ENCODE measurements at places on chromosomes 16 and 17.

DNA sequence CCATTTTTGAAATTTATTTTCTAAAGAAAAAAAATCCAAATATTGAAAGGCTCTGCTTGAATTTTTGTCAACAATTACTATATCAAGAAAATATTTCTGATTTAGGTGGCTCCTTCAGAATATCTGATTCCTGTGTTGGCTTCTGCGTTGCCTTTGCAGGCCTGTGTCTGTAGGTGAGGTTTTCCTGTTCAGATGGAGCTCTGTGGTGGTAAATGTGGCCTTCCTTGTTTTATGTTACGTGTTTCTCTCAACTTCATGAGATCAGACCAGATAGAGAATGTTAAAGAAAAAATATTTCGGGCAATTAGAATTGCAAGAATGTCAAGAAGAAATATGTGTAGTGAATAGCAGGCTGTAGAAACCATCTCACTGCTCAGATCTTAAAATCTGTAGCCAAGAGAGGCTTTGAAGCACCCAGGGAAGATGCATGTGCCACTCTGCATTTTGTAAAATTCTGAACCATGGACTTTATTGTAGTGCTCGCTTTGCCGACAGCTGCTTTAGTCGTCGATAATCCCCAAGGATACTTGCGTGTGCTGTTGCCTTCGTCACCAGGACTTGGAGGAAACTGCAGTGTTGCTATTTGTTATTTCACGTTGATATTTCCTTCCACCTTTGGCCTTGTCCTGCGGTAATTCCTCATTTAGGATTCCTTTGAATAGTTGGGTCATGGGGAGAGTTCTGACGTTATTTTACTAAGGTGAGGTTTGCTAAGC, 69.9 kb downstream of the RPTOR start:
- DNase-seq = no peak

DNA sequence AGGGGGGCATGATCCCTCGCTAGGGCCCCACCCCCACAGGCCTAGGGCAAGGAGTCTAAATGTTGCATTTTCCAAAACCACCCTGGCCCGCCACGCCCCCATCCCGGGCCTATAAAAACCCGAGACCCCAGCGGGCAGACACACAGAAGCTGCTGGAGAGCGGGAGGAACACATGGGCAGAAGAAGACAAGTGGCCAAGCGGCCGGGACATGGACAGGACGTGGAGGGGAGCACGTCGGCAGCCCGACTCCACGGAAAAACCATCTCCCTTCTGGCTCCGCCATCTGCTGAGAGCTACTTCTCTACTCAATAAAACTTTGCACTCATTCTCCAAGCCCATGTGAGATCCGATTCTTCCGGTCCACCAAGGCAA, 34.1 kb upstream of the ENPP7 start:
- DNase-seq = no peak

GRCh38 chr17:57980522-57980921, 7.5 kb downstream of the VEZF1 start:
- no peak for DNase-seq

- no peak for DNase-seq
These were observed 18.5 kb downstream of the ARL4D start for GRCh38 chr17:43416998-43417890.

DNA sequence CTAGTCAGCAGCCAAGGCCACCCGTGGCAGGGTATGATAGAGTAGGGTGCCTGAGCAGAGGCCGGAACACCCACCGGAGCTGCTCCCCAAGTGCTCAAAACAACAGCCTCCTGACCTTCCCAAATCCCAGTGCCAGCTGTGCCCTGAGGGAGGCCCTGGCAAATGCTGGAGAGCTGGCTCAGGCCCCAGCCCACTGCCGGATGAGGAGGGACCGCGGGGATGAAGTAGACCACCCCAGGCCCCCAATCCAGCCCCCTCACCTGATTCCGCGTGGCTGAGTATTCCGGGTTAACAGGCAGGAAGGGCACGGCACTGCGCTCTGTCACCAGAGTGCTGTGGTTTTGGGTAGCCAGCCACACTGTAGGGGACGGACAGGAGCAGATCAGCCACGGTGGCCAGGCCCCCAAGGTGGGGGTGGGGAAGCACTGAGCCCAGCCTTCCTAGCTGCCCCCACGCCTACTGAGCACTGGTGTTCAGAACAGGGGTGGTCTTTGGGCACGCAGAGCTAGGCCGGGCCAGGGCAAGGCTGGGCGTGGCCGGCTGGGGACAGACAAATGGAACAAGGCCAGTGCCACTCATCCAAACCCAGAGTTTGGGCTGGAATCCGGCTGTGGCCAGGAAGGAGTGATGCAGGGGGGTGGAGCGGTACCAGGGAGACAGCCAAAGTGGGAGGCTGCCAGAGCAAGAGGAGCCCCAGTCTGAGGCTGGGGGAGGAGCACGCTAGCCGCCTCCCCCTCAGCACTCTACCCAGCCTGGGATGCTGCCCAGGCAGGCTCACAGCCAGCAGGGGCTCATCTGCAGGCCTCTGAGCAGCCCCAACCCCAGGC, 9.1 kb downstream of the TP53I13 start:
- DNase-seq = no peak

DNA sequence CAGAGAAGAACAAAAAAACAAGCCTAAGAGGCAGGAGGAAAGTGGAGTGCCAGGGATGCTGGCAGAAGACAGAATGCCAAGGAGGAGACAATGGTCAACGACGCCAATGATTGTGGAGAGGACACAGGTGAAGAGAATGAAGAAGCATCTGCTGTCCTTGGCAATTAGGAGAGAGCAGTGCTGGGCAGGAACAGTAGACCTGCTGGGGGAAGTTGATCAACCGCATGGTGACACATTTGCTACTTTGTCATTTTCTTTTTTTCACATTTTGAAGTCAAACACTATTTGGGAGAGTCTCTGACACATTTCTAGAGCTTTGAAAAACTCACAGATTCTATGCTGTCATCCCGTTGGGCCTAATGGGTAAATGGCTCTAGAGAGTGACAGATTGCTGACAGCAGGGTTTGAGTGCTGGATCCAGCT, 1.1 kb upstream of the PIK3R6 start:
- DNase-seq = no peak

DNA sequence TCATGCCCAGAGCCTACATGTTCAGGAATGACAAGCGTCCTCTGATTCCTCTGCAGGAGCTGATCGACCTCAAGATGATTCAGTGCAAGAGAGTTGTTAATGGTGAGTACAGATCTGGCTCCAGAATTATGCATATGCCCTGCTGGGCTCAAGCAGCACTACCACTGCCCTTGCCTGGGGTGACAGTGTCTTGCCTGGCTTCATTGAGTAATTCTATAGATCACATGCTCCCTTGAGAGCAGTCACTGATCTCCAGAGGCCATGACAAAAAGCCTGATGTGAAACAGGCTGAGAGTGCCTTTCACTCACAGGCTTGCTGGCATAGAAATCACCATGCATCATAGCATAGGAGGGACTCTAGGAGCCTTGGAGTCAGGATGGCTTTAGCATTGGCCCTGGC, 26.4 kb downstream of the DUS2 start:
- no peak for DNase-seq

GRCh38 chr17:66632731-66633130, 202.2 kb upstream of the CACNG5 start:
- no peak for DNase-seq

GRCh38 chr17:64006361-64007088, 8.4 kb downstream of the PRR29 start:
- DNase-seq = no peak

DNA sequence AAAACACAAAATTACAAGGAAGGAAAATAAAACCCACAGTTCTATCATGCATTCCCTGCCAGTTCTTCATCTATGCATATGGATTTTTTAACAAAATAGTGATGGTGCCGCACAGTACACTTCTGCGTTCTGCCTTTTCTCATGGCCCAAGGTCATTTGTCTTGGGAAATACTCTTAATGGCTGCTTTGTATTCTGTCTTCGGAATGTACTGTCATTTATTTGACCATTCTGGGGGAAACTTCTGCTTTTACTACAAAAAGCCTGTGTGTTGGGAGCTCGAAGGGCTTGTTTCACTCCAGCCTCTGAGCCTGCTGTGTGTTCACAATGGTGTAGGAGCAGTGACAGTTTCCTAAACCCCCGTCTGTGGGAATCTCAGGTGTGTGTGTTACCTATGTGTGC, 82.8 kb upstream of the SEC14L1 start:
- no peak for DNase-seq
